ENCODE measurements at places on chromosomes 6 and 20.

DNA sequence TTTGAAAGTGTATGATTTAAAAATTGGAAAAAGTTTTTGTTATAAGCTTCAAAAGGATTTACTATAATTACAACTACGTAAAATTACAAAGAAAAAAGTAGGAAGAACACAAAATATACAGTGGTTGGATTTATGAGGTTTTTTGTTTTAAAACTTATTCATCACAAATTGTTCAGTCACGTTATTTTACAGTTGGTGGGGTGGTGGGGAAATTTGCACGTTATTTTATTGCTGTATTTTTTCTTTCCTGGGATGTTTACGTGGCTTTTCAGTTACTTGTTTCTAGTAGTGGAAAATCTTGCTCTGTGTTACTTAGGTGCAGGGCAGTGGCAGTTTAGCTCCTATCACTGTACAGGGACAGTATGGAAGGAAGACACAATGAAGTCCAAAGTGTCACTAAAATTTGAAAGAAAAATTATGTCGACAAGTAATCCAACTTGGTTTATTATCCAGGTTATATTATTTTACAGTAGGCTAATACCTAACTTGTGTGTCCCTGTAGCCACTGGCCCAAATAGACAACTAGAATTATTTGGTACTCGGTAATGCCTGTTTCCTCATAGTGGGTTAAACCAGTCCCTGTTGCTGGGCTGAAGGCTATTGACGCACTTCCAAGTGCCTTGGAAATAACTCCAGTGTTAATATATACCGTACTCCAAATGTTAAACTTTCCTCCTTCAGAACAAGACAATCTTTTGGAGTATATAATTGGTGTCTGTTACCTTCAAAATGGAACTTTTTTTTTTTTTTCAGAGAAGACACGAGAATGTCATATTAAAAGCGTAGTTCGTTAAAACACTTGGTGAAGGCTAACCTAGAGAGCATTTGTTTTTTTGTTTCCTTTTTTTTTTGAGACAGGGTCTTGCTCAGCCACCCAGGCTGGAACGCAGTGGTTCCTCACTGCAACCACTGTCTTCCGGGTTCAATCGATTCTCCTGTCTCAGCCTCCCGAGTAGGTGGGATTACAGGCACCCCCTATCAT lies 4.6 kb downstream of the JARID2 start:
- DNase-seq: no peak

GRCh38 chr6:115001731-115002350 lies 659.0 kb upstream of the HS3ST5 start:
- DNase-seq: no peak

DNA sequence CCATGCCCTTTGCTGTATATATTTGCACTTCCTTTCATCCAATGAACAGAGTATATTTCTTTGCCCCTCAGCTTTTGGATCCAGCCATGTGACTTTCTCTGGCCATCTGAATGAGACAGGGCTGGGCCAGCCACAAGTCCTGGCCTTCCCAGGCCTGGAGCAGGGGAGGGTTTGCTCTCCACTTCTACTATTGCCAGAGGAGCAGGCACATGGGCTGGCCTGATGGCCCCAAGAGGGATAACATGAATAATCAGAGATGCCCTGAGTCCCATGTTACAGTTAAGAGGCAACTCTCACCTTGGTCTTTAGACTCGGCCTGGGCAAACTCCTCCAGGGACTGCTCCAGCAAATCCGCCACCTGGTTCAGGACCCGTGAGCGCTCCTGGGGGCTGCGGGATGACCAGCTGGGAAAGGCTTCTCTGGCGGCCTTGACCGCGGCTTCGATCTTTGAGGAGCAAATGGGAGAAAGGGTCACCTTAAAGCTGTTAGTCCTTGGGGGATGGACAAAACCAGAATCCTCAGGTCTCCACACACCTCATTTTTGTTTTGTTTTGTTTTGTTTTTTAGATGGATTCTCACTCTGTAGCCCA lies 6.3 kb downstream of the ALDH8A1 start:
- DNase-seq: no peak

- DNase-seq: no peak
These were observed 16.8 kb upstream of the CDH22 start for GRCh38 chr20:46324960-46325703.
